ENCODE measurements at places on chromosomes 3 and 15.
A peak's percentile ranks its signal among the peaks of the same experiment; 100 is the strongest.

GRCh38 chr3:24707936-24708335 lies 213.3 kb upstream of the THRB start:
- DNase-seq, result no peak

- no peak for DNase-seq
Measured at GRCh38 chr15:34481370-34481769, 43.8 kb upstream of the GOLGA8A start.

GRCh38 chr3:133939463-133939835 lies 43.8 kb upstream of the RAB6B start:
- DNase-seq, result no peak

DNA sequence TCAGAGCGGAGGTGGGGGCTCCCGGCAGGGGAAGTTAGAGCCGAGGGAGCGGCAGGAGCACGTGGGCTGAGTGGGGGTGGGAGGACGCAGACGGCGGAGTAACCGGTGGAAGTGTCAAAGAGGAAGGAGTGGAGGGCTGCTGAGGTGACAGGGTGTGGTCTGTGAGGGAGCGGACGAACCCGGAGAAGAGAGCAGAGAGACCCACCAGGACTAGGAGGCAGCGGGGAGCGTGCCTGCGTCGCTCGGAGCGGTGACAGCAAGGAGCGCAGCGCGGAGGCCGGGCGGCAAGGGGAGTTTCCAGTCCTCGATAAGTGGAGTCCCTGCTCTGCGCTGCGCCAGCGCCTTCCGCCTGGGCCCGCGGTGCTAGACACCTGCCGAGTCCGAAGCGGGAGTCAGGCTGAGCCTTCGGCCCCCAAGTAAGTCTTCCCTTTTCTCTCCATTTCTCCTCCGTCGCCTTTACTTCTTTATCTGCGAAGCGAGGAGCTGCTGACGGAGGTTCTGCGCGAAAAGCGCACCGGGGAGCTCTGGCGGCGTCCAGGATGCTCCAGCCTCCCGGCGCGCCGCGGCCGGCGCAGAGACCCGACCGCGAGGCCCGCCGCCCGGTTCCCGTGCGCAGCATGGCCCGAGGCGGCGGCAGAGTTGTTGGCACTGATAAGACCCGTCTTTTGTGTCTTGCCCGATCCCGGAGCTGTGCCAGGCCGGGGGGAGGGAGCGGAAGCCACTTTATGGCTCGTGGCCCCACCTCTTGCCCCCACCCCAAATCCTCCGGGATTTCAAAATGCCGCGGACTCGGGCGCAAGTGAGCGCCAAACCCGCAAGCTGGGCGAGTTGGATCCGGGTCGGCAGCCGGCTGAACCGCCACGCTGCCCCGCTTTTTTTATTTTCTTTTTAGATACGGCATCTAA lies 533.0 kb upstream of the SEMA6D start:
- DNase-seq, result no peak

DNA sequence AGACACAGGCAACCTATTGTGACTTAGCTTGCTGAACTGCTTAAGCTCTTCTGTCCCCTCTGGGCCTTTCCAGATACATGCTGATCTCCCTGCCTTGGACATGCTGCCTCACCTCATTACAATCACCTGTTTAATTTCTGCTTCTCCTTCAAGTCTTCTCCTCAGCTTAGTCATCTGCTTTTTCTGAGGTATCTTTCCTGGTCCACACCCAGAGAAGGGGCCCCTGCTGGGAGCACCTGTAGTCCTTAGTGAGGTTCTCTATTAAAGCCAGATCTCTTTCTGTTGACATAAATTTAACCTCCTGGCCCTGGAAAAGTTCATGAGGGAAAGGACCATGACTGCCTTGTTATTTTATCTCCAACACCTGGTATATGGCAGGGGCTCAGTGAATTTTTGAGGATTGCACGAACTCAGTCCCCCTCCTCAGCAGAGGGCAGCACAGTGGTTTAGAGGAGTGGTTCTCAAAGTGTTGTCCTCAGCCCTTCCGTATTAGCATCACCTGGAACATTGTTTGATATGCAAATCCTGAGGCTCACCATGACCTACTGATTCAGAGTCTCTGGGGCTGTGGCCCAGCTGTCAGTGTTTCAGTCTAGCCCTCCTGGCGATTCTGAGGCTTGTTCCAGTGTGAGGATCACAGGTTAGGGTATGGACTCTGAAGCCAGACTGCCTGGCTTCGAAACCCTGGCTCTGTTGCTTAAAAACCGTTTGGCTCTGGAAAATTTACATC lies 12.7 kb downstream of the COL6A6 start:
- DNase-seq, result no peak

DNA sequence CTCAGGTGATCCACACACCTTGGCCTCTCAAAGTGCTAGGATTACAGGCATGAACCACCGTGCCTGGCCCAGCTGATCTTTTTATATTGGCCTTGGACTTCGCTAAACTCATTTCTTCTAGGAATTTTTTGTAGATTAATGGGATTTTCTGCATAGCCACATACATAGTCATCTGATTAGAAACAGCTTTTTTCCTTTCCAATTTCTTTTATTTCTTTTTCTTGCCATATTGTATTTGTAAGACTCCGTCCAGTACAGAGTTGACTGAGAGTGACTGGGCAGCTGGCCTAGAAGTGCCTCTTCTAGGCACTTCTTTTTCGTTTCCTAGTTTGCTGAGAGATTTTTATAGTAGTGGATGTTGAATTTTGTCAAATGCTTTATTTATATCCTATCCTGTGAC lies 37.4 kb downstream of the ARIH1 start:
- no peak for DNase-seq

- DNase-seq, result no peak
Measured at GRCh38 chr3:114405202-114405990, 111.6 kb downstream of the TIGIT start.

- DNase-seq, result no peak
Measured at GRCh38 chr3:181329024-181329423, 339.5 kb upstream of the DNAJC19 start.

- DNase-seq, result no peak
Measured at GRCh38 chr3:106157411-106157810, 288.6 kb upstream of the CBLB start.

GRCh38 chr3:57065588-57065987 lies 5.1 kb downstream of the SPATA12 start:
- no peak for DNase-seq

DNA sequence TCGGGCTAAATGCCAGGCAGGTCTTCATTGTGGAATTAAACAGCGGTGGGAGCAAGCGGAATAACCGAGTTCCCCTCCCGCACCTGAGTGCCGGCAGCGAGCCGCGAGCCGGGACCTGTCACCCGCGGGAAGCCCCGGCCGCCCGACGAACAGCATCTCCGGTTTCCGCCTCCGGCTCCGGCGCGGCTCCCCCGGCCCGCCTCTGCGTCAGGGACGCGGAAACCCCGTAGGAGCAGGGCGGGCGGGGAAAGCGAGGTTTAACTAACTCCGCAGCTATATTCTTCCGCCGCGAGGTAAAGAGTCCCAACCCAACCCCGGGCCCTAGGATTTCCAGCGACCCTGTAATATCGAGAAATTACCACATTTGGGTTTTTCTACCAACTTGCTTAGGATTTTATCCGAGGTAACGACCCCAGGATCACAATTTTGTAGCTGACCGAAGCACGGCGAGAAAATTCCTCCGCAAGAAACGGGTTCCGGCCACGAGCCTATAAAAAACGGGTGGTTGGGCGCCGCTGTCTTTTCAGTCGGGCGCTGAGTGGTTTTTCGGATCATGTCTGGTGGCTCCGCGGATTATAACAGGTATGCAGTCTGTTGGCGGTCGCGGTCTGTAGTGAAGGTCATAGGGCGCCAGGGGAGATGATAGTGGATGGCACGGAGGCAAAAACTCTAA lies at the start of gene EIF4A2:
TSS of gene EIF4A2 (plus strand) at position 520 of the 673 bp plus-strand sequence. CDS start at position 554, 34 bp downstream.
- DNase-seq, result peak; percentile 91

DNA sequence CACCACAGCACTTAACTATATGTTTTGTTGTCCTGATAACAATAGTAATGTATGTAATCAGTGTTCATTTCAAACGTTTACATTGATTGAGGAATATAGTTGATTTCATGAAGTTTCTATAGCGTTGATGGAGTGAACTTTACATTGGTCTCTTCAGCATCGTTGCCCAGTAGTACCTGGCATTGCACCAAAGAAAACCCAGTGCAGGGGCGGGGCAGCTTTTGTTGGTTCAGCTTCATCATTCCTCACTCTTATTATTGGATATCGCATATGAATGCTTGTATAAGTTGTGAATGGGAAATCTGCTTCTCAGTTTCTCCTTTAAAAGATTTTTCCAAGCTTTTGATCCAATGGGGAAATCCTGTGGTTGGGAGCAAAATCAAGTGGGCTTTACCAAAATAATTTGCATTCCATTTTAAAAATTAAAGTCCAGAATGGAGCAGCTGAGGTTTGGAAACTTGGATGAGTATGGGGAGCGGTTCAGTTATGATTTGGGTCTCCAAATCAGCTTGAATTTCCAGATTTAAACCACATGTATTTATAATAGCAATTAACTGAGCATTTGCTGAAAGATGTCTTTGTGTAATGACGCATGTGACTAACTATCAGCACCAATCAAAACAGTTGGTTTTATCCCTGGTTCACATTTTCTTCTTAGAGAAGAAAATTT lies 213.7 kb downstream of the ALCAM start:
- DNase-seq, result no peak

- DNase-seq, result no peak
Measured at GRCh38 chr3:170090601-170090981, 52.8 kb downstream of the GPR160 start.

DNA sequence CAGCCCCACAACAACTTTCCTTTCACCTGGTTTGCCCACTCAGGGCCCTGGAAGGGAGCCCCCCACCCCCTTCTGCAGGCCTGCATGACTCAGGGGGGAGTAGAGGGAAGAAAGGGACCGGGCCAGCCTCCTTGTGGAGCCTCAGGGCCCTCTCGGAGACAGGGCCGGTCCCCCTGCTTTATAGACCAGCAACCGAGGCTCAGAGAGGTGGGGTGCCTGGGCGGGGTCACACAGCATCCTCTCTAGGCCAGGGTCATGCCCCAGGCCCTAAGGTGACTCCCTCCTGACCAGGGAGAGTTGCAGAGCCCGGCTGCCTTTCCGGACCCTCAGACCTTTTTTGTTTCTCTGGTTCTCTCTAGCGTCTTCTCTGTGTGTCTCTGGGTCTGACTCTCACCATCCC lies 211.3 kb downstream of the TBC1D2B start:
- DNase-seq, result no peak

- DNase-seq, result no peak
Measured at GRCh38 chr3:84039099-84039498, 919.7 kb upstream of the CADM2 start.

- DNase-seq, result no peak
Measured at GRCh38 chr15:71103102-71103676, 12.1 kb upstream of the THSD4 start.

DNA sequence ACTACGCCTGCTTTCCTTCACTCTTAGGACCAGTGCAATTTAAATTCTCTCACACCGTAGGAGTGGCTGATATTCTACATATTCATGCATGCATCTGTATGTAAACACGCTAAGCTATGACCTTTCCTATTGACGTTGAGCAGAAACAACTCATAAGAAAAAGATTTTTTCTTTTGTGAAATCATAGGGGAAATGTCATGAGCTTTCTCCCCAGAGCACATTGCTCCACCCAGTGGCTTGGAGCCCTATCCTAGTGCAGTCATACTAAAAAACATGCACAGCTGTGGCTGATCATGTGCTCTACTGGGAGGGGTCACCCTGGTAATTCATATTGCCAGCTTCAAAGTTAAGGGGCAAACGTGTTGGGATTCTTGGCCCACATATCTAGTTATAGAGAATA lies 1.8 kb upstream of the MESD start:
- DNase-seq, result no peak

- no peak for DNase-seq
Measured at GRCh38 chr15:58361273-58361759, 70.5 kb upstream of the LIPC start.

- no peak for DNase-seq
Measured at GRCh38 chr3:179509701-179510100, 53.0 kb upstream of the ACTL6A start.

- no peak for DNase-seq
Measured at GRCh38 chr15:48928877-48929538, 34.7 kb downstream of the SHC4 start.

GRCh38 chr3:74591946-74592345 lies 22.5 kb downstream of the CNTN3 start:
- no peak for DNase-seq

GRCh38 chr15:63491979-63492378 lies 12.4 kb upstream of the USP3 start:
- DNase-seq, result no peak

DNA sequence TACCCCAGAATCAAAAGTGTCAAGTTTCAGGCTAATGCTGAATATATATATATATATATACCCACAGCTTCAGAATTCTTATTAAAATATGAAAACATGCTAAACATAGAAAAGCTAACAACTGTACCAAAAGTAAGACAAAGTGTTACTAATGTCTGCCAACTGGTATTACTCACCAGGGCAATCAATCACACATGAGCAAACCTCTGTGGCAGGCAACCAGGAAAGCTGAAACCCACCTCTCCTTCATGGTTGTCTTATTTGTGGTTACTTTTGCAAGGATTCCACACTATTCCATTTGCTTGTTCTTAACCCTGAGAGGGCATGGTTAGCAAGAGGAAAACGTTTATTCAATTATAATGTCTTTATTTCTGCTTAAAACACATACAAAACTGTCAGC lies 512.3 kb upstream of the MDFIC2 start:
- no peak for DNase-seq

- no peak for DNase-seq
Measured at GRCh38 chr15:99734575-99734974, 1.3 kb upstream of the LYSMD4 start.

DNA sequence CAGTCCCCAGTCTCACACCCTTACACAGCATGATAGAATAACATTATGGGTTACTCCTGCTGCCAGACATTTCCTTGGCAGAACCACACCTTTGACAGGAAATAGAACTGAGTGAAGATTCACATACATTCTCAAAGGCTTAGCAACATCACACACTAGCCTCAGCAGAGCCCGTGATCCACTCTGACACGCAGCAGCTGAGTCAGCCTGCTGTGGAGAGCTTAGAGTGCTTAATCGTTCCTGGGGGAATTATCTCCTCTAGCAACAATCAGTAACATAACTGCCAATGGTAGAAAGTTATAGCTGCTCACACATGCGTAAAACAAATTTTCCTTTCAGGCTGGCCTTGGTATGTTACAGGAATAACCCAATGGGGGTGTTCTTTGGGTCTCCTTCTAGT lies 382.1 kb downstream of the GAP43 start:
- no peak for DNase-seq

- DNase-seq, result no peak
Measured at GRCh38 chr3:130480736-130481135, 36.2 kb upstream of the COL6A6 start.

DNA sequence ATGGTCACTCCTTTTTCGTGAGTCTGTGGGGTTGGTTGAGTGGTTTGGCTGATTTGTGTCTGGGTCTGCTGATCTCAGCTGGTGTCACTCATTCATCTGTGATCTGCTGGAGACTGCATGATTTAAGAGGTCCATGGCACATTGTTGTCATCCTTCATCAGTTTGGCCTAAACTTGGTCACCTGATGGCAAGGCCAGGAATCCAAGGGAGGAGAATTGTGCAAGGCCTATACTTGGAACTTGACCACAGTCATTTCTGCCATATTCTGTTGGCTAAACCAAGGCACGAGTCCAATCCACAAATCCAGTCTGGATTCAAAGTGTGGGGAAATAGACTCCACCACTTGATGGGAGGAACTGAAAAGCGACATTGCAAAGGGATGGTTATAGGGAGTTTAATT lies 67.6 kb downstream of the CMTM8 start:
- DNase-seq, result no peak

GRCh38 chr3:110897046-110897445 lies 174.6 kb upstream of the NECTIN3 start:
- no peak for DNase-seq
